ENCODE measurements at places on chromosomes 7 and 10.

DNA sequence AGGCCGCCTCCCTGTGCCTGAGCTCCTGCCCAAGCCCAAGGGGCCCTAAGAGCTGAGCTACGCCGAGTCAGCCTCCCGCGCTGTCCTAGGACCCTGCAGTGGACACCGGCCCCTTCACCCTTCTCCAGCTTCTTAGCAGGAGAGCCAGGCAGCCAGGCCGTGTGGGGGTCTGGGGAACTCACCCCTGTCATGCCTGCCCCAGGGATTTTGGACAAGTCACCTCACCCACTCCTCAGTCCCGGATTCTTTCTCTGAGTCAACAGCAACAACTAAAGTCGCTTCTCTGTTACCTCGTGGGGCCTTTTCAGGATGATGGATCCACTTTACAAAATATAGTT, 79.3 kb downstream of the MKI67 start:
- DNase-seq: no peak

- DNase-seq: no peak
These were observed 45.4 kb downstream of the CPVL start for GRCh38 chr7:29100924-29101323.

- no peak for DNase-seq
These were observed 248 bp downstream of the PSPH start for GRCh38 chr7:56051053-56051338.

- no peak for DNase-seq
These were observed 193.4 kb upstream of the LRRN3 start for GRCh38 chr7:110897538-110897937.

GRCh38 chr7:21580073-21580521, 37.3 kb downstream of the DNAH11 start:
- no peak for DNase-seq

GRCh38 chr10:124678557-124679240, 65.5 kb downstream of the FAM53B start:
- DNase-seq: peak; percentile 71

- DNase-seq: no peak
These were observed 40.0 kb downstream of the C10orf120 start for GRCh38 chr10:122659651-122660050.

DNA sequence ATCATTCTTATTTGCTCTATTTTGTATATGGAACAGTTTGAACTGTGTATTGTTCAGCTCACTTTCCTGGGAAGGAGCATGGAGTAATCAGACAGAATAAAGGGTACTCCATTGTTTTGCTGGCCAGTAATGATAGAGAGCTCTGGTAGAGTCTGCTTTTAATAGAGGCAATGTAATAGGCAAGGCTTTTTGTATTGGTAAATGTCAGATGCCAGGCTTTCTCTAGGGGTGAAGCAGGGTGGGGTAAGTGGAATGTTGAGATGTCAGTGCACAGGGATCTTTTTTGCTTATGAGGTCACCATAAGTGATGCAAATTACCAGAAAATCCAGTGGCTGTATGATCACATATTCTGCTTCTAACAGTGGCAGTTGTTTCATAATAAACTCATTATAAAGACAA, 1088.3 kb upstream of the SORCS1 start:
- no peak for DNase-seq

GRCh38 chr7:37408291-37409228, 40.1 kb downstream of the ELMO1 start:
- DNase-seq: no peak

DNA sequence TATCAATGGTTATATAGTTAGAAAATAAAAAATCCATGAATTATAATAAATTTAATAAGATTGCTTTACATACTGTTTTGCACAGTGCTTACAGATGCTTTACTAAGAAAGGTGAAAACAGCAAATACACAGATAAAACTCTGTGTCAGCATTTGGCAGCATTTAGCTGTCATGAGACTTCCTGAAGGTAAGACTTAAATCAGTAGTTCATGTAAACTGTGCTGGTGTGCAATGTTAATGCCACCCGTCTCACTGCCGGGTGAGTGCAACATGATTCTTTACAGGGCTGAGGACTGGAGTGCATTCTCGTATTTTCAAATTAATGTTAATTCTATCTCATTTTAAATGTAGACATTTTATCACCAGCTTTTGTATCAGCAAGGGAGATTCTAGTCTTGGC, 326.2 kb upstream of the POT1 start:
- no peak for DNase-seq

DNA sequence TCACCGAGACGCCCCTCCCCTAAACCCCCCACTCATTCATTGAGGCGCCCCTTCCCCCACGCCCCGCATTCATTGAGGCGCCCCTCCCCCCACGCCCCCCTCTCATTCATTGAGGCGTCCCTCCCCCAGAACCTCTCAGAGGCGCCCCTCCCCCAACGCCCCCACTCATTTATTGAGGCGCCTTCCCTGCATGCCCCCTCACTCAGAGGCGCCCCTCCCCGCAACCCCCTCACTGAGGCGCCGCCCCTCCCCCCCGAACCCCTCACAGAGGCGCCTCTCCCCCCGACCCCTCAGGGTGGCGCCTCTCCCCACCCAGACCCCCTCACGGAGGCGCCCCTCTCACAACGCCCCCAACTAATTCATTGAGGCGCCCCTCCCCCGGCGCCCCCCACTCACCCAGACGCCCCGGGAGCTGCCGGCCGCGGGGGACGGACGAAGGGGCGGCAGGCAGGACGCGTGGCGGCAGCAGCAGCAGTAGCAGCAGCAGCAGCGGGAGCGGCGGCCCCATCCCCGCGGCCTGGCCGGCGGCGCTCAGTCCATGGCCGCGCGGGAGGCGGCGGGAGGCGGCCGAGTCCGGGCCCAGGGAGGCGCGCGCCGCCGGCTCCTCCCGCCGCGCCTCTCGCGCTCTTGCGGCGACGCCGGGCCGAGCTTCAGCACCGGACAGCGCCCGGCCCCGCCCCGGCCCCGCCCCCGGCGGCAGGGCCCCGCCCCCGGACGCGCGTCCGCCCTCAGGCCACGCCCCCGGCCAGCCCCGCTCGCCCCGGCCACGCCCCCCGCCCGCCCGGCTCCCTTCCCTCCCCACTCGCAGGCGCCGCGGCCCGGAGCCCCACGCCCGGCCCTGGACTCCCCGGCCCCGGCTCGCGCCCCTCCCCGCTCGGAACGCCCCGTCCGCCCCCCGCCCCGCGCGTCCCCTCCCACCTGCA, at the start of gene PTPRN2:
Gene PTPRN2 (minus strand): TSS at position 662 of the 923 bp plus-strand sequence.
- peak; percentile 45 for DNase-seq

GRCh38 chr7:135210888-135211178, 493 bp downstream of the WDR91 start:
- DNase-seq: peak; percentile 35

DNA sequence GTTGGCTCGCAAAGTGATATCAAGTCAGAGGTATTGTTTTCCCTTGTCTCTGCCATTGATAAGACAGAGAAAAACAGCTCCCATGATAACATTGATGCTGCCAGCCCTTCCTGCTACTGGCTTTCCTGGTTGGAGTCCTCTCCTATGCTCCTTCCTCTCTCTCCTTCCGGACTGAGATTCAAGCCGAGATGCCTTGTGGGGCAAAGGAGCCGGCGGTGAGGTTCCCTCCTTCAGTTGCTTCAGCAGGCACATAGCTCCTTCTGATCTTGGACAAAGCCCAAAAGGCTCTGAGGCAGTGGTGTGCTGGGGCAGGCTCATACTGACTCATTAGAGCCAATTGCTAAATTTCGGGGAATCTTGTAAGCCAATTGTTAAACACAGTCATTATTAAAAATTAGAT, 8.8 kb upstream of the ZCCHC24 start:
- DNase-seq: no peak

- DNase-seq: no peak
These were observed 445.2 kb downstream of the INHBA start for GRCh38 chr7:41257660-41258059.

DNA sequence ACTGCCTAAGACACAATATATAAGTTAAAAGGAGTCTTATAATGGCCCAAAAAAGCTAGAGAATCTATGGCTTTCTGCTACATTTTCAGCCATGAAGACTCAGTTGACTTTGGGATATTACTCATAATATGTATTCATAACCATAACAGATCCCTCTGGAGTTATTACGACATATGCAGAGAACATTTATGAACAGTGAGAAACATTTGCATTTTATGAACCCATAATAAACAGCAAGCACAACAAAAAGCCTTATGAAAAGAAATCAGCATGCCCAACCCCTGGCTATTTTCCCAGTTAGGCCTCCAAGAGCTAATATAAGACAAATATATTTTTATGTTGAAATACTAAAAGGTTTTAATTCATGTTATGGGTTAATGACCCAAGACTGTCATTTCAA, 52.4 kb downstream of the ARMH3 start:
- no peak for DNase-seq

DNA sequence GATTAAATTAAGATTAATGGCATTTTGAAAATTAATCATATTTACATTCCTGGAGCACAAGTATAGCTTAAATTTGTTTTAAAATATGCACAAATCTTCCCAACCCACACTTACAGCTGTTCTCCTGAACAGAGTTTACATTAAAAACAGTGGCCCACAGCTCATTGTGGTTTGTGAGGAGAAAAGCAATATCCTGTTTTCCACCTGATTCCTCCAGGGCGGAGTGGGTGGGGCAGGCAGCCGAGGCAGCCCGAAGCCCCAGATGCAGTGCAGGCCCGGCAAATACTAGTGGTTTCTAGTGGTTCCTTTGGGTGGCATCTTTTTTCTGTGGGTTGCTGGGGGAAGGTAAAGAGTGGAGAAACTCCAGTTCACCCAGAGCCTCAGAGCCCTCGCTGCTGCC, 280.8 kb downstream of the ARHGAP12 start:
- no peak for DNase-seq

GRCh38 chr7:147681530-147681929, 909.0 kb upstream of the C7orf33 start:
- no peak for DNase-seq

GRCh38 chr7:151014950-151015349, 9.3 kb downstream of the ATG9B start:
- DNase-seq: no peak

DNA sequence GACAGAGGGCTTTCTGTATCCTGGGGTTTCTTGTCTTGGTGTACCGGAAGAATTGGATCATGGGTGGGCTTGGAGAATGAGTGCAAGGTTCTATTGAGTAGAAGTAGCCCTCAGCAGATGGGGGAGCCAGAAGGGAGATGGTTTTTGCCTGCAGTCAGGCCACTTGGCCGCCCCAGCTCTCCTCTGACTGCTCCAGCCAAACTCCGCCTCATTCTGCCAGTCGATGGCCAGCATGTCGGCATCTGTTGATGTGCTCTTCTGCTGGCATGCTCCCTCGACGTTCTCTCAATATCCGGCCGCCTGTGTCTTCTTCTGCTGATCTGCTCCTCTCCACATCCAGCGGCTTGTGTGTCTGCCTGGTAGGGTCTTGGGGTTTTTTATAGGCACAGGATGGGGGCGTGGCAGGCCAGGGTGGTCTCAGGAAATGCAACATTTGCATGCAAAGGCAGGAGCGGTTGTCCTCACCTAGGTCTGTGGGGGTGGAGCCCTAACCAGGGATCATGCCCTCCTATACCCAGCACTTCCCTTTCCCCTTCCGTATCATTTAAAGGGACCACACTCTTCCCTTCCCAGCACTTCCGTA, 40.2 kb upstream of the TNS3 start:
- DNase-seq: no peak

DNA sequence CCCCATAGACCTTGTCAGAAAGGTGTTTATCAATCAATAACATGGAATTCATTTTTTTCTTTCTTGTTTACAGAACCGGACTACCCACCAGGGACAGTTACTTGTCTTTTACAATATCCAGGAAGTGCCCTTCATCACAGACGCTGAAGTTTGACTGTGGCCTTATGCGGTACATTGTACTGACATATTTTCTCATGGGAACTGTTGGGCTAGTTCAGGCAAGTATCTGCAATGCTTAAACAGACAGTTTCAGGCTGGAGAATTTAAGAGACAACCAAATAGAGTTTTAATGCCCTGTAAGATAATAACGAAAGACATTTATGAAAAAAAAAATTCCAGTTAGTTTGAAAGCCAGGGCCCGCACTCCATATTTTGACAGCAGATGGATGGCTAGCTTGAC, 246.4 kb downstream of the GATA3 start:
- no peak for DNase-seq

GRCh38 chr7:2760098-2760889, 72.3 kb downstream of the AMZ1 start:
- no peak for DNase-seq

Measured in T-helper 1 cell (primary cell).